Hypothalamus (tissue), 51 donors: ENCODE measurements at places on chromosomes 3 and 15.

DNA sequence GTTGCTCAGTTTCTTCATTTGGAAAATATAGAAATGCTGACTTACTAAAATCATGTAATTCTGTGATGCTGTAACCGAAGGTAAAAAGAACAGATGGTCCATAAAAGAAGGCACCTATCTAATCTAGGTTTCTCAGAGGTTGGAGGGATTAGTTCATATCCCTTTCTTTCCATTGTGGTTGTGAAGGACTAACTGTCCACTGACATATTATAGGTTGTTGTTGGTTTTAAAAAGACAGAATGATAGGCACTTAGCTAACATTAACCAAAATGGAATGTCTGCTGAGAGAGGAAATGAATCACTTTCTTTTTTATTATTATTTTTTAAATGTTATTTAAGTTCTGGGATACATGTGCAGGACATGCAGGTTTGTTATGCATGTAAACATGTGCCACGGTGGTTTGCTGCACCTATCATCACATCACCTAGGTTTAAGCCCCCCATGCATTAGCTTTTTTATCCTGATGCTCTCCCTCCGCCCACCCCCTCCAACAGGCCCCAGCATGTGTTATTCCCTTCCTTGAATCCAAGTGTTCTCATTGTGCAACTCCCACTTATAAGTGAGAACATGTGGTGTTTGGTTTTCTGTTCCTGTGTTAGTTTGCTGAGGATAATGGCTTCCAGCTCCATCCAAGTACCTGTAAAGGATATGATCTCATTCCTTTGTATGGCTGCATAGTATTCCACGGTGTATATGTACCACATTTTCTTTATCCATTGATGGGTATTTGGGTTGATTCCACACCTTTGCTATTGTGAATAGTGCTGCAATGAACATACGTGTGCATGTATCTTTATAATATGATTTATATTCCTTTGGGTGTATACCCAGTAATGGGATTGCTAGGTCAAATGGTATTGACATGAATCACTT lies 45.8 kb downstream of the ALDH1A2 start:
- no peak for DNase-seq

GRCh38 chr15:47470983-47471382 lies 246.3 kb upstream of the SEMA6D start:
- DNase-seq = no peak

DNA sequence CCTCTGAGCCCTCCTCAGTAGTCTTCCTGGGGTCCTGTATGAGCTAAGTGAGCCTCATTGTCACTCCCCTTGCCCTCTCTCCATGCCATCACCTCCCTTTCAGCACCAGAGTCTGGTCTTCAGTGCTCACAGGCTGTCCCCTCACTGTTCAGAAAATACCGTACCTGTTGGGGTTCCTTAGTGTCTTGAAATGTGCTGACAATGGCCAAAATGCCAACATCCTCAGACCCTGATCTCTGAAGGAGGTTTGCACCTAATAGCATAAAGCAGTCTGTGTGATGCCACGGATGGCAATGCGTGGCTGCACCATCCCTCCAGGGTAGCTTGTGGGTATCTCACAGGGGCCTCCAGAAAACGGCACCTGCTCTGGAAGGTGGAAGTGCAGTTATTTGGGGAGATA lies 301.0 kb upstream of the TLE3 start:
- DNase-seq = no peak

DNA sequence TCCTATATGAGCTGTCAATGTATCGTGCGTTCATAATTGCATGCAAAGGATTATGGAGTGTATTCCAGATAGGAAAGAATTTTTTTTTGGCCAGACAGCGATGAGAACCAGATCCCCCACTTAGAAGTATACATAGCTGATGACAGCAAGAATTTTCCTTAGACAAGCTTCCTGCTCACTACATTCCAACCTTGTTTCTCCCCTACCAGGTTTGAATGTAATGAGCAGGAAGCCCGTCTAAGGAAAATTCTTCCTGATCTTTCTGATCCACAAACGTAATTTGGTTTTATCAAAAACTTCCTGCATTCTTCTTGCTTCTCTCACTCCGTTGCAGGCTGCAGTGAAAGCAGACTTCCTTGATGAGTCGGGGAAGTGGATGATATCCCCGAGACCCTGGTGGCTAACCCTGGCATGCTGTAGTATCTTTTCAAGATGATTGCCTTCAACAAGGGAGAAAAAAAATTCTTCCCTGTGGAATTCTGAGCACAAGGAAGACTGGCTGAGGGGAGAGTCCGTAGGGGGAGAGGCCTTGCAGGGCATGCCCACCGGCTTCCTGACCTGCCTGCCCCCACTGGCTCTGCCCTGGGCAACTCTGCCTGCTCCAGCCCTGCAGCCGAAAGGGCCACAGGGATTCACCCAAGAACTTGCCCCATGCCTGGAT lies 243.1 kb downstream of the TLE3 start:
- no peak for DNase-seq
